ENCODE measurements at places on chromosomes 11 and 22.

- no peak for DNase-seq
These were observed 28.4 kb downstream of the RNF169 start for GRCh38 chr11:74777038-74777437.

DNA sequence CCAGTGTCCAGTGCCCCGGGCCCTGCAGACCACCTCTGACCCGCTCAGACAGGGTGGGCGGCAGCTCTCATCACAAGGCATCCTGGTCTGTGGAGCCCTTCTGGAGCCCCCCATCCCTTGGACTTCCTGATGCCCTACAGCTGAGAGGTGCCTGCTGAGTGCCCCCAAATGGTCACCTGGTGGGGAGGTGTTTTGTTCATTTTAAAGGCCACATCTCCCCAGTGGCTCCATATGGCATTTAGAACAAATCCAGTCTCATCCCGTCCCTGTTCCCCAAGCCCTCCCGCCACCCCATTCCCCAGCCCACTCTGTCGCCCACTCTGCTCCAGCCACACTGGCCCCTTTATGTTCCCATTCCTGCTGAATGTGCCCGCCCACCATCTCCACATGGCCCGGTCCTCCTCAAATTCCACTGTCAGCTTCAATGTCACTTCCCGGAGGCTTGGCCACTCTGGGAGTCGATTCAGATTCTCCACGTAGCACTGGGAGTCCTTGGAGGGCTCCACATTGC, 32.8 kb downstream of the OSBPL5 start:
- DNase-seq = no peak

DNA sequence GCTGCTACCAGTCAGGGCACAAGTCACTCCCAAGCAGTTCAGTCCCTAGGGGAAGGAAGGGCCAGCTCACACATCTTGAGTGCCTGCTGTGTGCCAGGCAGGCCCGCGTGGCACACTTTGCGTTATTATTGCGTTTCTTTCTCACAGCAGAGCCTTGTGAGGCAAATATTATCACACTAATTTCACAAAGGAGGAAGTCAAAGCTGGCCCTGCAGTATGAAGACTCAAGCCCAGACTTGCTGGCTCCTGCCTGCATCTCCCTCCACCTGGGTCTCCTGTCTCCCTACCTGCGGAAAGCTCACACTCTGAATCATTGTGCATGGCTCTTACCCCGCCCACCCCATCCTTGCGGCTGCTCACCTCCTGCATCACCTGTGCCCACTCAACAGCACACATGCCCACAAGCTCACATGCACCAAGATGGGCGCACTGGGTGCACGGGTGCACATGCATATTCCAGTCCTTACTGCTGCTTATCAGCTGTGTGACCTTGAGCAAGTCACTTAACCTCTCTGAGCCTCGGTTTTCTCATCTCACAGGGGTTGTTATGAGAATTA, 31.7 kb upstream of the P2RY2 start:
- DNase-seq = no peak

DNA sequence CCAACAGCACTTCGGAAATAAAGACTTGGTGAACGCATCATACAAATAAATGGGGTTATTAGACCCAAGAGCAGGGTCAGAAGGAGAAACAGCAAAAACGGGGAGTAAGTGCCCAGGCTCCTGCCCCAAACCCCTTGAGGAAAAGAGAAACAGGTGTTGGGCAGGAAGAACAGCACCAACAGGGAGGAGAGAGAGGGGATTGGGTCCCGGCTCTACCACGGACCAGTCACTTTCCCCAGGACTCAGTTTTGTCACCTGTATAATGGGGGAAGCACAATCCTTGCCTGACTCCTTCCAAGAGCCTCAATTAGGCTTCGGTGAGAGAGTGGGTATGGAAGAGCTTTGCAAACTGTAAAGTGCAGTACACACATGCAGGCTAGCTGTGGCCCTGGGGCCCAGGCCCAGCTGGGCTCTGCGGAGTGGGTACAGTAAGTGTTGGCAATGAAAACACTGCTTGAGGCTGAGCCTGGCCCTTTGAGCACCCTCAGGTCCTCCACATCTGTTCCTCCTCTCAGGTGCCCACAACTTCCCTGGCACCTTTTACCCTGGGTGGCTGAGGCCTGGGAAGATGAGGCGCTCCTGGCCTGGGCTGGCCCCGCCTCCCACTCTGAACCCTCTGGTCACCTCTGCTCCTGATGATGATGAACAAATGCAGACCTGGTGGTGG, 8.9 kb downstream of the SLC29A2 start:
- no peak for DNase-seq

DNA sequence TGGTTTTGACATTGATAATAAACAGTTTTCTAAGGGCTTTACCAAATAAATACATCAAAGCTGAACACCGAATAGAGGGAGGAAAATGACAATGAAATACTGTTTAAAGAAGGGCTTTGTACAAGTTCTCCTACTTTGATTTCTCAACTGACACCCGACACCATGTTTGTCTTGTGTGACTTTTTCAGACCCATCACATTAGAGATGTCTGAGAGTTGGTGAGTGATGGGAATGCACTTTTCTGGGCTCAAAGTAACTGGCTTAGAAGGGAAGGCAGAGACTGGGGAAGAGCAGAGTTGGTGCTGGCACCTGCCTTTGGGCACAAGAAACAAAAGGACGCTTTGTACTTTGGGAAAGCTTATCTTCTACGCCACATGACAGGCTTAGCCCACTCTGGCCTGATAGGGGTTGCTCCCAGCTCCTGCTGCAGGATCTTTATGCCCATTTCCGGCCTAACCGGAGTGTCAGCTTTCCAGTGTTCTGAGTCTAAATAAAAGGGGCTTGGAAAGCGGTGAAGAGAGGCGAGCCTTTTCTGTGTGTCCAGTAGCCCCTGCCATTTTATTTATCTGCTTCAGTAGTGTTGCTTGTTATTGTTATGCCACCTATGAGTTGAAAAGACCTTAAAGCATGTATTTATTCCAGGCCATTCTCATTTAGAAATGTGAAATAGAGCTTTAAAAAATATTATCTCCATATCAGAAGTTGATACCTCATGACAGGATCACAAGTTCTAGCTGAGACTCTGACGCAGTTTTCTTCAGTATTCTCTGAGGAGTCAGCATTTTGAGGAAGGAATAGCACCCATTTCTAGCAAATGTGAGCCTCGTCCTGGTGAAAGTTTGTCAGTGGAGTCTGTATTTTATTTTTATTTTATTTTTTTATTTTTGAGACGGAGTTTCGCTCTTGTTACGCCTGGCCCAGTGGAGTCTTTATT, 24.2 kb downstream of the KREMEN1 start:
- no peak for DNase-seq

- no peak for DNase-seq
These were observed 22.0 kb downstream of the POU2F3 start for GRCh38 chr11:120261931-120262330.

DNA sequence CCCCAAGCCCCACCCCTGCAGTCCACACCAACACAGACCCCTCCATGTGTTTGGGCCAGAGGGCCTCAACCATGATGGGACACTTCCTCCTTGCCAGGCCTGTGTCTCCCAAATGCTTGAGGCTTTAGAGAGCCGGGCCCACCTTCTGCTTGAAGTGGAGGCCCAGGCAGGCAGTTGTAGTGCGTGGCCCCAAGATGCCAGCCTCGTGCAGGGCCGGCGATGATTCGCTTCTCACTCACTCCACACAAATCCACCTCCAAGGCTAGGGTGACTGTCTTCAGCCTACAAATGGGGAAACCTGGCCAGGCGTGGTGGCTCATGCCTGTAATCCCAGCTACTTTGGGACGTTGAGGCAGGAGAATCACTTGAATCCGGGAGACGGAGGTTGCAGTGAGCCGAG, 5.7 kb downstream of the PRR5 start:
- DNase-seq = no peak

GRCh38 chr22:37965940-37966664, 12.6 kb downstream of the POLR2F start:
- no peak for DNase-seq

DNA sequence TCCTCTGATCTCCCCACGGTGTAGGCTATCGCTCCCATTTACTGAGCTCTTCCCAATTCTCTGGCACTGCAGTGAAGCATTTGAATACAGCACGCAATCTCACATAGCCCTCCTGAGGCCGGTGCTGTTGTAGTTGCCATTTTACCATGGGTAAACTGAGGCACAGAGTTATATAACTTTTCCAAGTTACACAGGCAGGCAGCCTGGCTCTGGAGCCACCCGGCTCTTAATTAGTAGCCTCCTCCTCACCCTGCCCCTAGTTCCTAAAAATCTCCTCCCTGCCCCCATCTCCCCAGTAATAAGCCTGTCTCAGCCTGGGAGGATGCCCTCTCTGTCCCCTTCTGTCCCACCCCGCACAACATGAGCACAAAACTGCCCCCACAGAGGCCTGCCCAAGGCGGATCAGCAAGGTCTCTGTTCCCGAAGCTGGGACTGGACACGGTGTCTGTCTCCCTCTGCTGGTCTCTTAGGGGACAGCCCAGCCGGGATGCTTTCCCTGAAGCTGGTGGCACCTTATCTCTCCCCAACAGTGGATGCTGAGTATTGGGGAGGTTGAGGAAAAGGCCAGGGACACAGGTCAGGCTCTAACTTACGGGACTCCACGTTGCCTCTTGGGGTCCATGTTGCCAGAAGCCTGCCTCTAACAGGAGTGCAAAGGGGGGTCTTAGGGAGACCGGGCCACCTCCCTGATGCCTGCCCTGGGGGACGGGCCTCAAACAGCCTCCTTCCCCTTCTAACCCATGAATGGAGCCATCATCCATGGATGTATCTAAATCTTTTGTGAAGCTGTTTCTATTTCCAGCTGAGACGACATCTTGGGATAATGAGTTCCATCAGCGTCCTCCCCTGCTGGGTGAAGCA, 9.1 kb upstream of the CLCF1 start:
- peak; percentile 70 for DNase-seq

DNA sequence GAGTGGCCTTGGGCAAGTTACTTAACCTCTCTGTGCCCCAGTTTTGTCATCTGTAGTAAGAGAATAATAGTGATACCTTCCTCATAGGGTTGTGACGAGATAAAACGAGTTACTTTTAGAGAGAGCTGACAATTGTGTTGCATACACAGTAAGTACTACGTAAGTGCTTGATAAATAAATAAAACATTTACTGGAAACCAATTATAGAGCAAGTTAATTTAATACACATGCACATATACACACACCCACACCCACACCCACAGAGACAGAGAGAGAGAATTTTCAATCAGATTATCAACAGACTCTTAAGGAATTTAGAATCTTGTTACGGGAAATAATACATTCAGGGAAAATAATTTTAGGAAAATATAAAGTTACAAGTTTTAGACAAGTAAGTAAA, 1045.8 kb upstream of the TENM4 start:
- no peak for DNase-seq

DNA sequence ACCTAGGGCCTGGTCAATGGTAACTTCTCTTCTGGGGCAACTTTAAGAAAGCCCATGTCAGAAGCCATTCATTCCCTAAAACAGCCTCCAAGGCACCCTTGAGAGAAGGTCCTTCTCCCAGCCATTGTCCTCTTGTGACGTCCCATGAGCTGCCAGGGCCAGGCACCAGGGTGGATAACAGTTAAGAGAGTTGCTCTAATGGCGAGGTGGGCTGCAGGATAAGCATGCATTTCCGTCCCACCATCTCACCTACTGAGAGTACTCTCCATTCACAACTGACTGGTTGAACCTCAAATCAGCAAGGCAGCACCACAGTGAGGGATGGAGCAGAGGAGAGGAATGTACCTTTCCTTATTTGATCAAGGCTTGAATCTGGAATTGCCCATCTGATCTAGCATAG, 14.6 kb downstream of the POU2AF1 start:
- no peak for DNase-seq

DNA sequence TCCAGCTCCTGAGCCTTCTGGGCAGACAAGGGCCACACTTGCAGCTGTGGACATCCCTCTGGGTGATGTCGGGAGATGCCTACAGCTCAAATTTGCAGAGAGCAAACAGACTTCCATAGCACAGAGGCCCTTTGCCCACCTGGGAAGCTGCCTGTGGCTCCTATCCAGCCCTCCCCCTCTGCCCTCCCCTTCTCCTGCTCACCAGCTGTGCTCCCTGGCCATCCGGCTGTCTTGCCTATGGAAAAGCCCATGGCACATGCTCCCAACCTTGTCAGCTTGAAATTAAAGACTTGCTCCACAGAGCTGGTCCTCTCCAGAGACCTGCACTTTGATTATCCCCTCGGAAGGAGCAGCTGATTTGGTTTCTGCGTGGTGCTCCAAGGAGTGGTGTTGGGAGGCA, 118.9 kb upstream of the NECTIN1 start:
- DNase-seq = no peak

DNA sequence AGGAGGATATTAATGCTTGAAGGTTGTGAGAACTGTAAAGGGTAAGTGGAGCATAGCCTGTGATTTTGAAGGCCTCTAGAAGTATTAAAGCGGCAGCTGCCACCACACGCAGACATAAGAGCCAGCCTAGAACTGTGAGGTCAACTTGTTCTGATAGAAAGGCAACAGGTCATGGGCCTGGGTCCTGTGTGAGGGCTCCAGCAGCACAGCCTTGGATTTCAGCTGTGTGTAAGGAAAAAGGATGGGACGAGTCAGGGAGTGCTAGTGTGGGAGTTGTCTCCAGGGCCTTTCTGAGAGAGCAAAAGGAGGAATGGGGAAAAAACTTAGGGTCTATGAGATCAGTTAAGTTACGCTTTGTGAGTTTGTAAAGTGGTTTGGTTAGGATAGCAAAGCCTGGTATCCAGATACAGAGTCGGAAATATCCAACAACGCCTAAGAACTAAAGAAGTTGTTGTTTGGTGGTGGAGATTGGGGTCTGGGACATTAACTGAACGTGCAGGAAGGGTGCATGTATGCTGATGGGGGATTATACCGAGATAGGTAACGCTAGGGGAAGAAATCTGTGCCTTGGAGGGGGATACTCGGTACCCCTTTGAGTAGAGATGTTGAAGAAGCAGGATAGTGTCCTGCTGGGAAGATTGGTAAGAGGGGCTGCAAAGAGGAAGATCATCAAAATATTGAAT, 17.4 kb upstream of the ANO1 start:
- no peak for DNase-seq

DNA sequence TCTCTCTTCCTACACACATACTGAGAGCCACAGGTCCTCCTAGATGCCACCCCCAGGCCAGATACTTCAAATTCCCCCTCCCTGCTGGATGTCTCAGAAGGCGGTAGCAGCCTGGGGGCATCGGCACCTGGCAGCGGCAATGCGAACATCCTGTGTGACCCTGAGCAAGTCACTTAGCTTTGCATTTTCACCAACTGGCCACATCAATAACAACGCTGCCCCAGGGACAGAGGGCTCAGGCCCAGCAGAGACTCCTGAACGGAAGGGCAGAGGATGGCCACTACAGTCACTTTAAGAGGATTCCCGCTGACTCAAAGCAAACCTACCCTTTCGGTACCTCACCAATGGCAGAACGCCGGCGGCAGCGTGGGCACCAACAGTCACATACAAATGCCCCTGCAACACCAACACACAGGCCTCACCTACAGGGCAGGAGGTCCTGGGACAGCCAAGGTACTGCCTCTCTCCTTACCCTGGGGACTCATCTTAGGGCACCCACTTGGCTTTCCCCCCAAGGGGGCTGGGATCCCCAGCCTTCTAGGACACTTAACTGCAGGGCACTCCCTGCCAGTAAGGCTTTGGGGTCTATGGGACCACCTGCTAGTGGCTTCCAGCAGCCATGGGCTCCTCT, 1.6 kb downstream of the LMO1 start:
- no peak for DNase-seq

Measured in stimulated activated CD4-positive, alpha-beta T cell treated with anti-CD3 and anti-CD28 coated beads, Interleukin-1b, Interleukin-23, amount 100 ng/mL, for 4 hours (primary cell).